ENCODE measurements at places on chromosomes 7 and 10.

- DNase-seq: no peak
These were observed 48.6 kb upstream of the DLG5 start for GRCh38 chr10:77975086-77975666.

- no peak for DNase-seq
These were observed 269.1 kb downstream of the GATA3 start for GRCh38 chr10:8323428-8324054.

GRCh38 chr10:104037261-104037951 lies 48.3 kb downstream of the COL17A1 start:
- no peak for DNase-seq

DNA sequence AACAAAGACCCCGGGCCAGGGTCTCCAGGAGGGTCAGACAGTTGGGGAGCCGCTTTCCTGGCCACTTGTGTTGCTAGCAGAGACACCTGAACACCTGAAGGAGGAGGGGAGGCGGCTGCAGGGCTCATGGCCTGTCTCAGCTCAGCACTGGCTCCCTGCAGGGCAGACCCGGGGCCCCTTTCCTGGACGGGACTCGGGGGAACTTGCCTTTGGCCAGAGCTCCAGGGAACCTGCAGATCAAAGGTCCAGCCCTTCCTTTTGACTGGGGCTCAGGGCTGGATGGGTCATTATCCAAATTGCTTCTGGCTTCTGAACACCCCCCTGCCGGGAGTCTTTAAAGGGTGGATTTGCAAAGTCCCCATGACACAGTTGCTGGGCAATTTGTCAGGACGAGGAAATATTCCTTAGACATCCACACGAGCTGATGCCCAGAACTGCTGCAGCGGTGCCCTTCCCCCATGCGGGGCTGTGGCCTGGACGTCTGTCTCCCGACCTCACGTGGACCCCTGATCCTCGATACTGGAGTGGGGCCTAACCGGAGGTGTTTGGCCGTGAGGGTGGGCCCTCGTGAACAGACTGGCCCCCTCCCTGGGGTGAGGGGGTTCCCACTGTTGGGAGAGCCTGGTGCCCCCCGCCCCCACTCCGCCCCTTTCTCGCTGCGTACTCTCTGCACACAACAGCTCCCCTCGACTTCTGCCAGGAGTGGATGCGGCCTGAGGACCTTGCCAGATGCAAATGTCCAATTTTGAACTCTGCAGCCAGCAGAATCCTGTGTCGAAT lies 194.3 kb downstream of the ELFN1 start:
- no peak for DNase-seq

- peak; percentile 40 for DNase-seq
These were observed 437.4 kb upstream of the GALNT17 start for GRCh38 chr7:70694434-70694970.

GRCh38 chr10:118241229-118242137 lies 100.6 kb downstream of the FAM204A start:
- peak; percentile 81 for DNase-seq

GRCh38 chr10:99658622-99659030 lies 683 bp upstream of the ENTPD7 start:
- peak; percentile 87 for DNase-seq

All from activated CD4-positive, alpha-beta T cell treated with anti-CD3 and anti-CD28 coated beads for 36 hours (primary cell).